ENCODE measurements at places on chromosomes 12 and 14. TPM values are rescaled to one million over a fixed set of nuclear protein-coding genes. Genes with fewer than 3 reads are reported as not detected.

Gene P3H3
- 30.2 TPM for total RNA-seq

Gene KRT77
- not detected for total RNA-seq

Gene SNAPC1
- 59.1 TPM for total RNA-seq

Gene C14orf132
- total RNA-seq: 4.5 TPM

Gene TMEM179
- 0.19 TPM for total RNA-seq

Gene ZFHX2
- 1.0 TPM for total RNA-seq

Gene CACNA1C
- under 0.01 TPM for total RNA-seq

Gene TBX5
- total RNA-seq: not detected

Gene EFS
- total RNA-seq: not detected

Gene NGB
- total RNA-seq: not detected

Gene PTPN21
- 13.5 TPM for total RNA-seq

Gene KLC1
- total RNA-seq: 300 TPM

Gene CLEC4A
- total RNA-seq: 0.19 TPM

Gene GLIPR1
- total RNA-seq: 1.1 TPM

Gene NR1H4
- total RNA-seq: not detected

Gene NKX2-1
- total RNA-seq: not detected

Gene PRKAG1
- 38.8 TPM for total RNA-seq

Gene SLCO1B1
- not detected for total RNA-seq

Gene CCDC177
- not detected for total RNA-seq

Gene ERP29
- 92.9 TPM for total RNA-seq

Gene C3AR1
- not detected for total RNA-seq

Gene KLRB1
- not detected for total RNA-seq

Gene ESPL1
- total RNA-seq: 9.4 TPM

Gene FLVCR2
- 1.9 TPM for total RNA-seq

Gene GPR68
- 1.5 TPM for total RNA-seq

Gene SIX6
- total RNA-seq: not detected

Gene P2RX7
- total RNA-seq: 16.6 TPM

Gene NOPCHAP1
- total RNA-seq: 6.2 TPM

Gene SLC8B1
- 14.2 TPM for total RNA-seq

Gene SERPINA3
- total RNA-seq: 0.16 TPM

Gene SYCP3
- total RNA-seq: not detected

Gene DLGAP5
- total RNA-seq: 19.0 TPM

Gene KRT75
- total RNA-seq: not detected

Gene OVCH1
- total RNA-seq: not detected

Gene KRT85
- total RNA-seq: not detected

Gene TPH2
- total RNA-seq: not detected

Gene SYNDIG1L
- not detected for total RNA-seq

Gene GLT8D2
- total RNA-seq: 1.4 TPM

Gene CLEC4D
- not detected for total RNA-seq

Gene ARL1
- 128 TPM for total RNA-seq
